Umbilical cord (tissue), 2 donors: ENCODE measurements at places on chromosomes 13 and 19. TPM values are rescaled to one million over a fixed set of nuclear protein-coding genes. Genes with fewer than 3 reads are reported as not detected.

MFSD12 gene
- total RNA-seq = 69.6 TPM

SIGLEC6 gene
- total RNA-seq = not detected

S1PR5 gene
- total RNA-seq = 7.5 TPM

DNA sequence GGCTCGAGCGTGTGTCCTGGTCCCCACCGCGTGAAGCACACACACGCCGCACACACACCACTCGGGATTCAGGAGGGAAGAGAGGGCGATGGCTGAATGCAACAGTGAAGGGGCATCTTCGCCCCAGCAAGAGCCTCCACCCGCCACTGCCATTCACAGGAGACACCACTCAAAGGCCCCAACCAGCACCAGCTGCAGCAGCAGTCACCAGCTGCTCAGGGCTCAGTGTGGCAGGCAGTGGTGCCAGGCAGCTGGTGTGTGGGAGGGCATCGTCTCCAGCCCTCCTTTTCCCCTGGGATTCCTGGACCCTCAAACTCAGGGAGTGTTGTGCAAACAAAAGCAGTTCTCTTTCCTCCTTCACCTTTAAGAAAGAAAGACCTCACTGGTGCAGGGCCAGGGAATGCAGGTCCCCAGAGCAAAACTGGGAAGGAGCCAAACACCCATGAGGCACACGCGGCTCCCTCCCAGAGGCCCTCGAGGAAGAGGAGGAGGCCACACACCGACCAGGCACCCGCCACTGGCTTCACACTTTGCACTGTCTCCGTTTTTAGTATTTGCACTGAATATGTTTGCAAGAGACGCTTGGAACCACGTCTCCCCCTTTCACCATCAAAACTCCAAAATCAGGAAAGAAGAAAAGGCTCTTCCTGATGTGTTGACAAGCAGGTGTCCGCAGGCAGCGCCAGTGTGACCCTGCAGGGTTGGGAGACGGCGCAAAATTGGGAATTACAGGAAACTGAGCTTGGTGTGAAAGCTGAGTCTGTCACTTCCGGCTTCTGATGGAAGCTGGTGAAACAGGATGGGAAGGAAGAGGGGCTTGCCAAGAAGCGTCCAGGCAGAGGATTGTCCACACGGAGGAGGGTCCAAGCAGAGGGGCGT is 26.4 kb upstream of the F7 start:
- no peak for DNase-seq

DNA sequence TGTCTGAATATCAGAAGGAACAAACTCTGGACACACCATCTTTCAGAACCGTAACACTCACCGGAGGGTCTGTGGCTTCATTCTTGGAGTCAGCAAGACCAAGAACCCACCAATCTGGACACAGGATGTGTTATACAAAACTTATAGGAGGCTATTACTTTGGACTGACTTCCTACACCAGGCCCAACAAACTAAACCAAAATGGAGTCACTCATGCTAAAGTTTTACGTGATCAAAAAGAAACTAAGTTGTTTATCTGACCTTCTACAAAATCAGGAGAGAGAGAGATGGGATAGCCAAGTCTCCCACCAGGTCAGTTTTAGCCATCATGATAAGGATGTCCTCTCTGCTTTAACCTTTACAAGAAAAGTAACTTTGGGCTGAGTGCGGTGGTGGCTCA is 3.2 kb upstream of the RAB11B start:
- no peak for DNase-seq

GJB2 gene
- 13.0 TPM for total RNA-seq

SPACA6 gene
- 27.9 TPM for total RNA-seq

WDR88 gene
- not detected for total RNA-seq

- no peak for DNase-seq
Observed at GRCh38 chr13:109698779-109699178, 87.6 kb downstream of the IRS2 start.

RGS9BP gene
- 0.96 TPM for total RNA-seq

KLK12 gene
- not detected for total RNA-seq

DNA sequence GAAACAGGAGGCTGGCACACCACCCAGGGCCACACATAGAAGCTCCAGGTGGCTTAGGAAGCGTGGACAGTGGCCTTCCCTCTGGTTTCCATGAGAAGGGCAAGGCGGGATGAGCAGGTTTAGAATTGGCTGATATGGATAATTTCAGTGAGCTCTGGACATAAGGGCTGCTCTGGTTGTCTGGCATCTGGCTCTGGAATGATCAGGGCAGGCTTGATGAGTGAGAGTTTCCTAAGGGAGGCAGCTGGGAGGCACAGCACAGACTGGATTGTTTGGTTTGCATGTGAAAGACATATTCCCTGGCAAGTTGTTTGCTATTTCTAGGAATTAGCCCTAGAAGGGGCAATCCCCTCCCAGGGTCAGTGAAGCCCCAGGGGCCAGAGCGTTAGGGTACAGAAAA is 129.5 kb downstream of the ATP8A2 start:
- no peak for DNase-seq

DNA sequence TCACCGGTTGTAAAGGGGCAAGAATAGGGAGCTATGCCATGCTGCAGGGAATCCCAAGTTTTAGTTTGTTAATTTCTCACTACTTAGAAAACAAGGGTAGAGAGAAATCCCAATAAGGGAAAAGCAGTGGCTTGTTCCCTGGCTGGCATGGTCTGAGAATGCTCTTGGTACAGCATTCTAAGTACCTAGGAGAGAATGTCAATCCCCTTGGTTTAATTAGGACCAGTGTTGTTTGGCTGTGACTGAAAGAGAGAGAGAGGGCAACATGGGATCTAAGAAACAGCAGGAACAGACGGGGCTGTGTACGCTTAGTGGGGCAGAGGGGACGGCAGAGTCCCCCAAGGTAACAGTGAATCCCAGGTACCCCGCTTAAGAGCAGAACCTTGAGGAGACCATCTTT is 228.8 kb downstream of the PCDH9 start:
- DNase-seq = no peak

DNA sequence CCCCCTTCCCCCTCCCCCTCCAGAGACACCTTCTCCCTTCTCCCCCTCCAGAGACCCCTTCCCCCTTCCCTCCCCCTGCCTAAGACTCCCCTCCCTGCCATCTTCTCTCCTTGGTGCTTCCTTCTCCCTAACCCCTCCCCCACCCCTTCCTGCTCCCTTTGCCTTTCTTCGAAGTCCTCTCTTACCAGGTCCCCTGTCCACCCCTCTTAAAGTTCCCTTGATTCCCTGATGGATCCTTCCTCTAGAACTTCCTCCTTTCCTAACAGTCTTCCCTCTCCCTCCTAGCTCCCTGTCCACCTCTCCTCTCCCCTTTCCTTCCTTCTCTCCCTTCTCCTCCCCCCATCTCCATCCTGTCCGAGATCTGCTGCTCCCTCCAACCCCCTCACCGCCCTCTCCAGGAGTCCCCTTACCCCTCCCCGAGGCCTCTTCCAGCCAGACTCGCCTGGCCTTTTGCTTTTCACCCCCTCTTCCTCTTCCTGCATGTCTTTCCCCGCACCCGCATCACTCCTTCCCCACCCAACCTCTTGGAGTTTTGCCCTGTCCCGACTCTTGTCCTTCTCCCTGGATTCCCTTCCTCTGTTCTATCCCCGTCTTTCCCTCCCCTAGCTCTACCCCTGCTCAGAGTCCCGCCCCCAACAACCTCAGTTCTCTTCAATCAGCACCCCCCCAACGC is 3.1 kb downstream of the TNFSF9 start:
- no peak for DNase-seq

ZNF93 gene
- 15.9 TPM for total RNA-seq

NR1H2 gene
- total RNA-seq = 46.2 TPM

C13orf42 gene
- 0.48 TPM for total RNA-seq

CATSPERD gene
- not detected for total RNA-seq

- DNase-seq = no peak
Observed at GRCh38 chr13:73618275-73618865, 515.8 kb downstream of the KLF12 start.

RELB gene
- total RNA-seq = 4.8 TPM

- no peak for DNase-seq
Observed at GRCh38 chr13:30235216-30235615, 72.1 kb downstream of the KATNAL1 start.

FBXO27 gene
- 12.3 TPM for total RNA-seq

GRCh38 chr13:44866411-44866911 is 122.8 kb downstream of the NUFIP1 start:
- no peak for DNase-seq

DNA sequence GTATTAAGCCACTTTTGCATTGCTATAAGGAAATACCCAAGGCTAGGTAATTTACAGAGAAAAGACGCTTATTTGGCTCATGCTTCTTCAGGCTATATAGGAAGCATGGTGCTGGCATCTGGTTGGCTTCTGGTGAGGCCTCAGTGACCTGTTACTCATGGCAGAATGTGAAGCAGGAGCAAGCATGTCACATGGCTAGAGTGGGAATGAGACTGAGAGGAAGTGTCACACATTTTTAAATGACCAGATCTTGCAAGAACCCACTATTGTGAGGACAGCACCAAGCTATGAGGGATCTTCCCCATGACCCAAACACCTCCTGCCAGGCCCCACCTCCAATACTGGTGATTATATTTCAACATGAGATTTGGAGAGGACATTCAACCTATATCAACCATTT is 25.7 kb upstream of the IGFL4 start:
- DNase-seq = no peak

- DNase-seq = no peak
Observed at GRCh38 chr19:39692166-39692565, 12.1 kb upstream of the LGALS14 start.

MEIOSIN gene
- not detected for total RNA-seq

DNA sequence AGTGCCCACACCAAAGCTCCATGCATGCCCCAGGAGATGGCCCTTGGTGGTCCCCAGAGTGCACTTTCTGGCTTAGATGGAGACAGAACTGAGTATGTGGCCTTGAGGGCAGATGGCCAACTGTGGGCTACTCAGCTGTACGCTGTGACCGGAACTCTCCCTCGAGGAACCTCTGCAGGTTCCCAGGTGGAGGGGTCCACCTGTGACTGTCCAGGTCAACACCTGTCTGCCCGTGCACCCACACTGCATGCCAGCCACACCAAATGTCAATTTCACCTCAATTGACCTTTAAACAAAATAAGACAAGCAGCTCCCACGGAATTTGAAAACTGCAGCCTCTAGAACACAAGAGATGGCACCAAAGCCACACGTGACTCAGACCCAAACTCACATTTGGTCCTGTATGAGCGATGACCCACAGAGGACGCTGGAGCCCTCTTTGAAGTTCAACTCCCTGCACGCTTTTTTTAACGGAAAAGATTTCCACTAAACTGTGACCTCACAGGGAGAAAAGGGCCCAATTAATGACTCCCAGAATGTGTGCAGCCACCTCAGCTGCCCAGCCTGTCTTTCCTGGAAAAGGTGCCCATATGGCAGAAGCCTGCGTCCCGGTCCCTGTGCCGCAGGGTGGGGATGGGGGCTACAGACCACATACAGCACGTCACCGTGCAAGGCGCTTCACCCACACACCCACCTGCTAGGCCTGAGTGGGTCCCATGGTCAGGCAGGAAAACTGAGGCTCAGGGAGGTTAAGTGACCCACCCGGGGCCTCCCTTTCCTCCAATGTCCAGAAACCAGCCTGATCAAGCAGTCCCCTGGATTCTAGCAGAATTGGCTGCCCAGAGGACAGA is 47.7 kb downstream of the KLF2 start:
- no peak for DNase-seq

THSD8 gene
- not detected for total RNA-seq

- no peak for DNase-seq
Observed at GRCh38 chr19:50969413-50969760, at the start of gene KLK6. TSS of gene KLK6 (minus strand) at chr19:50969591. CDS start at chr19:50968104, 1,487 bp downstream.

DNA sequence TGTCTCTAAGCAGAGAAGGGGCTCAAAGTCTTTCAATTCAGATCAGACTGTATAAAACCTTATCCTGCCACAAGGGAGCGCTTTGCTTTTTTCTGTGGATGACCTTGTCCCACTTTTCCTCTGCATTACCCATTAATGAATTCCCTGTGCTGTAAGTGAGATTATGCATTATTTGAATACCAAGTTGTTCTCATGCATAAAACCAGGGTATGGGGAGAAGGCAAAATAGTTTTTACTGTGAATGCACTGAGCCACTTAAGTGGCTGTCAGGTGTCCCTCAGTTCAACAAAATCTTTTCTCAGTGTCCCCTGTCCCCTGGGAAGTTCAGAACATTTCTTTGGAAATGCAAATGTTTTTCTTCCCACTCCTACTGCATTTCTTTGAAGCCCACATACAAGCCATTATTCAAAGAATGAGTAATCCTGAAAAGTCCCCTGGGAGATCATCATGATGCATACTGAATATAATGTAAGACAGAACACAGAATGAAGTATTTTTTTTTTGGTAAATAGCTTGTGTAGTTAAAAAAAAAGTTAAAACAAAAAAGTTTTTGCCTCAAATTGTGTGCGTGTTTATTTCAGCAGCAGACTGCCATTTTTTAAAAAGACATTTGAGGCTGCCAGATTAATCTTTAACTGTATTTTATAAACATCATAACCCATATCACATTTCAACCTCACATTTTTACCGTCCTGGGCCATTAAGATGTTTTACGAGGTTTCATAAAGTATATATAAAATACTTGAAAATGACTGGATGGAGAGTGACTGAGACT is 506.7 kb upstream of the PCDH9 start:
- peak; percentile 78 for DNase-seq

GRCh38 chr13:29522044-29522685 is 73.3 kb downstream of the SLC7A1 start:
- peak; percentile 65 for DNase-seq

- DNase-seq = peak; percentile 48
Observed at GRCh38 chr13:92187378-92187989, 789.1 kb downstream of the GPC5 start.

- DNase-seq = no peak
Observed at GRCh38 chr13:99758460-99759162, 213.0 kb downstream of the ZIC5 start.

DLEU7 gene
- 2.6 TPM for total RNA-seq

DNA sequence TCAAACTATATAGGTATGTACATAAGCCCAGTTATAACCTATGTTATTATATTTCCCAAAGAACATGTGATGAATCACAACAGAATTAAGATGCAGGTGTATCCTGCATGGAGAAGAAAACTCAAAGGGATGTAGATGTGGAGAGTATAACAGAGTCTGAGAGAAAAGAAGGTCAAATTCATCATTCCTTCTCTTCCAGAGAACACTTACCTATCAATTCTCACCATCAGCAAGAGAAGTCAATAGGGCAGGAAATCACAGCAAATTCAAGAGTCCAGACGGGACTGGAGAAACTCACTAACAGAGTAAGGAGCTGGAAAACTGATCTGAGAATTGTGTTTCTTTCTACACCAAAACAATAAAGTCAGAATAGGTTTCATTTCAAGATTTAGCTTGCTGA is 28.4 kb downstream of the DIAPH3 start:
- no peak for DNase-seq

- DNase-seq = peak; percentile 55
Observed at GRCh38 chr13:29111446-29111845, 291.3 kb downstream of the MTUS2 start.

- no peak for DNase-seq
Observed at GRCh38 chr13:58879114-58879513, 1247.6 kb downstream of the PCDH17 start.
